SW 1271 (cell line): ENCODE measurements at places on chromosomes 2 and 18.

DNA sequence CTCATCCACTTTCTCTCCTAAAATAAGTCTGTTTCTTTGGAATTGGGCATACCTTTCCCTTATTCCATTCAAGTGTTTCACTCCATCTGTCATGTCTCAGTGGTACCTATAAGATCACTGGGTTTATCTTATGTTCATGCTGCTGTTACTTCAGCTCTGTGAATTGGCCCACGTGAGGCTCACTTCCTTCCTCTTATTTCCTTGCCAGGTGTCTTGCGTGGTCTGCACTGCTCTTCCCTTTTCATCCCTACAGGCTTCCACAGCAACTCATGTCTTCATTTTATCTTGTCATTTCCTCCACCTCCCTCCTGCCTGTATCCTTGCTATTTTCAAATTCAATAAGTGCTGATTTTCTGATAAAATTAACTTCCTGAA, 159.1 kb upstream of the ALPP start:
- DNase-seq: no peak

DNA sequence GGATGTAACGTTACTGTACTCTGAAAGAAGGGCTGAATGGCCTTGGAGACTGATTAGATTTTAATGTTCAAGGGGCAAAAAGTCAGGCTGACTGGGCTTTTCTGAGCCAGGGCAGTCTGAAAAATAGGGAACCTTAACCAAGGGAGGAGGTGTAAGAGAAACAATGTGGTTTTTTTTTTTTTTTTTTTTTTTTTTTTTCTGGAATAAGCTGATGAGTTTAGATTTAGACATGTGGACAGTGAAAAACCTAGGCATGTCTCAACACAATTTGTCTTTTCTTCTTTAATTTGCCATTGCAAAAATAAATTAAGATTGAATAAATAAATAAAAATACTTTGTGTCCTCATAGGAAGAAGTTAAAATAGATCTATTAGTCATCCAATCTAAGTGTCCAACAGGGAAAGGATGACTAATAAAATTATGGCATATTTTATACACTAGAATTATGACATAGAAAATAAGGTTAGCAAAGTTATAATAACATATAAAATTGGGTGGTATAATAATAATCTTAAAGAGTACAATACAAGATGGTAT, 237.6 kb upstream of the TRIB2 start:
- no peak for DNase-seq

- DNase-seq: no peak
These were observed 22.4 kb downstream of the FOSL2 start for GRCh38 chr2:28415010-28415409.

GRCh38 chr2:186590759-186591505, 1.1 kb downstream of the ITGAV start:
- DNase-seq: peak; percentile 43

- no peak for DNase-seq
These were observed 38.1 kb downstream of the RALB start for GRCh38 chr2:120290737-120291136.

GRCh38 chr2:33673937-33674336, 74.8 kb upstream of the FAM98A start:
- no peak for DNase-seq
